ENCODE measurements at places on chromosomes 3 and 15.
A peak's percentile ranks its signal among the peaks of the same experiment; 100 is the strongest.

DNA sequence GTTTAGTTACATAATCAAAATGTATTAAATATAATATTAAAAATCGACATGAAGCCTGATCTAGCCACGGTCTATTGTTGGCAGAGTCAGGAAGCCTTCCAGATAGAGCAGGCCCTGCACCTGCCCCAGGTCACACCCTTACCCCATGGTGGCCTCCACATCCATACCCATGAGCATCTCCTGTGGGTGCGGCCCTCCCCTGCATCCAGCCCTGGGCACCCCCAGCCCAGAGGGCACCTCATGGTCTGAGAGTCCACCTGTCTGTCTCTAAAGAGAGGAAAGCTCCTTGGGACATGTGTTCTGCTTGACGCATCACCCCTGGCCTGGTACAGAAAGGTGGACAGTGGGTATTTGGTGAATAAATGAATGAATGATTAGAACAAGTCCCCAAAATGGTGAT, 37.2 kb upstream of the CSPG4 start:
- no peak for DNase-seq

GRCh38 chr3:187741403-187742350, 3.6 kb downstream of the BCL6 start:
- DNase-seq, result no peak

- DNase-seq, result no peak
Measured at GRCh38 chr3:189040656-189041335, 131.0 kb upstream of the TPRG1 start.

- no peak for DNase-seq
Measured at GRCh38 chr15:69344238-69344637, 45.5 kb downstream of the PAQR5 start.

- DNase-seq, result no peak
Measured at GRCh38 chr15:68284616-68285258, 7.2 kb downstream of the FEM1B start.

- DNase-seq, result no peak
Measured at GRCh38 chr3:31307131-31307785, 225.5 kb upstream of the STT3B start.

- DNase-seq, result no peak
Measured at GRCh38 chr3:5499404-5499803, 311.9 kb downstream of the EDEM1 start.

GRCh38 chr3:24843955-24844354, 349.3 kb upstream of the THRB start:
- DNase-seq, result no peak

- DNase-seq, result no peak
Measured at GRCh38 chr15:51267703-51268083, 70.7 kb downstream of the CYP19A1 start.

- no peak for DNase-seq
Measured at GRCh38 chr15:97030251-97030650, 699.8 kb downstream of the NR2F2 start.

GRCh38 chr3:50616770-50617095, 218 bp upstream of the MAPKAPK3 start:
- DNase-seq, result no peak

DNA sequence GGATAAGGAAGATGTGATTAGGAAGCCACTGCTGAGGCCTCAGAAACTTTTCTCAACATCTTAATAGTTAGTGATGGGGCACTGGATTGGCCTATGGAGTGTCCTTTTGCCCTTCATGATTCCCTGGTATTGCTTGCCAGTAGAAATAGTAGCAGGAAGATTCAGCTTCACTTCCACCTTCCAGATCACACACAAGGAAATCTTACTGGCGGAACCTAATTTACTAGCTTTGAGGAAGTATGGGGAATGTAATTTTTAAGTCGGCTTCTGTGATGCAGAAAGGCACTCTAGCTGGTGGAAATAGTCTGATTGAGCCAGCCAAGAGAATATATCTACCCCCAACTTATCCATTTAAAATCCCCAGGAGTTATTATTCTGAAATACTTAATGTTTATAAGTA, 46.5 kb downstream of the LPP start:
- DNase-seq, result no peak

DNA sequence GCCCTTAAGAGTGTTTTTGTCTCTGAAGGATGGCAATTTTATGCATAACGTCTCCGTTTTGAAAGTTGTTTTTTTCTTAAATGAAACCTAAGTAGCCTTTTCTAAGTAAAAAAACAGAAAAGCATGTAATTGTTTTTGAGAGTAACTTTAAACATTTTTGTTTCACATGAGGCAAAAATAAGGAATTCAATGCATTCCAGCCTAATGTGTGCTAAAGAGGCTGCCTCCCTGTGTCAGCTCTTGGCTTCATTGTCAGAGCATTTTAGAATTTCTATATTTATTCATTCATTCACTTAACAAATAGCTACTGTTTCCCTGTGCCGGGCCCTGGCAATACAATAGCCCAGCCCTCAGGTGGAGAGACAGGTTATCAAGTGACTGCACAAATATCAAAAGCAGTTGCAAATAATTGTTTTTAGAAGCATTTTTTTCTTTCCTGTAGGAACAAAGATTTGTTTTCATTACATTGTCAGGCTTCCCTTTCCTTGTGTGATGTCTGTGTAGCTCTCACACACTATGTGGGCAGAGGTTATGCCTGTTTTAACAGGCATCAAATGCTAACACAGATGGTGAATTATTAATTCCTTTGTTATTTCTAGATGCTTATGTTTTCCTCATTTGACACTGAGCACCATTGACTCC, 81.9 kb downstream of the CCK start:
- no peak for DNase-seq

GRCh38 chr3:197881270-197881969, 68.6 kb upstream of the RPL35A start:
- peak; percentile 99 for DNase-seq

DNA sequence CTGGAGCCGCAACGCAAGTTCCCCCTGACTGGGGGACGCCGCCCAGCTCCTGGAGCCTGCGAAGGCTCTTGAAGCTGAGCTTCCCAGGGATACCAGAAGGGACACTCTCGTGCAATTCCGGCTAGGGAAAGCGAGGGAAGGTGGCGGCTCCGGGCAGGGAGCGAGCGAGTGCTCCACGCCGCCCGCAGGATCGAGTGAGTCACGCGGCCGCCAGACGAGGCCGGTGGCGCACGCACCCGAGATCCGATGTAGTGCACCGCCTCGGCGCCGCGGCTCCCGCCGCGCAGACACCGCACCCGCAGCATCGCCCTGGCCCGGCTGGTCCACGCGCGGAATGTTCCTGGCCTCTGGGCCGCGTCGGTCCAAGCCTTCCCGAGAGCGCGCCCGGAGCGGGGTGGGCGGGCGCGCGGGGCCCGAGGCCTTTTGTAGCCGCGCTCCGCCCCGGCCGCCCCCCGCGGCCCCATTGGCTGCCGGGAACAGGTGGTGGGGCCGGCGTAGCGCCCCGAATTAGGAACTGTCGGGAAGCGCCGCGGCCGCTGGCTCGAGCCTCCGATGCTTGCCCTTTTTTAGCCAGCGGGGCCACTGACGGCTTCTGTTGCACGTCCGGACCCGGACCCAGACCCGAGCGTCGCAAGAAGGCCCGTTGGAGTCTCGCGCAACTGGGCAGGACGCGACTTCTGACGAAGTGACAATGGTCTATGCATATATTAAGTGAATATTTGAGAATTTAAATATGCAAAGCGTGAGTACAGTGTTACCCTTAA, at the start of gene GATM:
Gene GATM, minus strand, starts transcription at position 396 of the 764 bp plus-strand sequence. Its CDS starts 91 bp downstream, at position 305.
- no peak for DNase-seq

GRCh38 chr3:13452490-13453335, 27.4 kb upstream of the HDAC11 start:
- no peak for DNase-seq

GRCh38 chr15:66039117-66039871, 170.0 kb downstream of the RAB11A start:
- no peak for DNase-seq

- DNase-seq, result no peak
Measured at GRCh38 chr3:127260416-127260815, 27.4 kb downstream of the PRR20G start.

DNA sequence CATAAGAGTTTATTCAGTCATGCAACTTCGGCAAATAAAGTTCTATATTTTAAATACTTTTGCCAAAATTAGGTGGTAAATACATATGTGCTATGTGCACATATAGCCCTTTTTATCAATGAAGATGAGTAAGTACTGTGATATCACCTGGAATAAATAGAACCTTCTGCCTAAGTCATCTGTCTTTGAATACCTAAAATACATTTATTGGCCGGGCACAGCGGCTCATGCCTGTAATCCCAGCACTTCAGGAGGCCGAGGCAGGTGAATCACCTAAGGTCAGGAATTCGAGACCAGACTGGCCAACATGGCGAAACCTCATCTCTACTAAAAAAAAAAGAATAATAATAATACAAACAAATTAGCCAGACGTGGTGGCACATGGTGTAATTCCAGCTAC, 73.8 kb upstream of the FLNB start:
- DNase-seq, result no peak

DNA sequence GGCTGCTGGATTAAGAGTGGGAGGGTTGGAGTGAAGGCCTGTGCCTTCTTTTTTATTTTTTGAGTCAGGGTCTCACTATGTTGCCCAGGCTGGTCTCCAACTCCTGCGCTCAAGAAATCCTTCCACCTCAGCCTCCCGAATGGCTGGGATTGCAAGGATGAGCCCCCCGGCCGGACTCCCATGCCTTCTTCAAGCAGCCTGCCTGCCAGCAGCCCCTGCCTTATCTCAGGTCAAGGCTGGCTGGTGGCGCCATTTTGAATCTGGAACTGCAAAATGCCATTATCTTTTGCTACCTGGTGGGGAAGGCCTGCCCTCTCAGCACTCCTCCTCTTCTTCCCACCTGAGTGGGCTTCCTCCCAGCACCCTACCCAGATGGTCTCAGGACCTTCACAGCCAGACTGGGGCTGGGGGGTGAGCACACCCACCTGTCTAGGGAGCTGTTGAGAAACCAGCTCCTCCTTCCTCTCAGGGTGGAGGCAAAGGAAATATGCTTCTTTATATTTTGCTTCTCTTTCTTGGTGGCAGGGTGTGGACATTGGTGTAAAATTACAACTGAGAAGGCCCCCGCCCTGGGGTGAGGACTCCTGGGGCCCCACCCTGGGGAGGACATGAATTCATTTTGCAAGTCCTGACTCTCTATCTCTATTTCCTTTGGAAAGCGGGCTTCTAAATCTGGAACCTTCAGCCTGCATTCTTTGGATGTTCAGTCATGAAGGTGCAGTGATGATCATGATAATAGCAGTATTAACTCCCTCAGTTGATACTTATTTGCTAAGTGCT, 7.7 kb upstream of the FLNB start:
- no peak for DNase-seq

DNA sequence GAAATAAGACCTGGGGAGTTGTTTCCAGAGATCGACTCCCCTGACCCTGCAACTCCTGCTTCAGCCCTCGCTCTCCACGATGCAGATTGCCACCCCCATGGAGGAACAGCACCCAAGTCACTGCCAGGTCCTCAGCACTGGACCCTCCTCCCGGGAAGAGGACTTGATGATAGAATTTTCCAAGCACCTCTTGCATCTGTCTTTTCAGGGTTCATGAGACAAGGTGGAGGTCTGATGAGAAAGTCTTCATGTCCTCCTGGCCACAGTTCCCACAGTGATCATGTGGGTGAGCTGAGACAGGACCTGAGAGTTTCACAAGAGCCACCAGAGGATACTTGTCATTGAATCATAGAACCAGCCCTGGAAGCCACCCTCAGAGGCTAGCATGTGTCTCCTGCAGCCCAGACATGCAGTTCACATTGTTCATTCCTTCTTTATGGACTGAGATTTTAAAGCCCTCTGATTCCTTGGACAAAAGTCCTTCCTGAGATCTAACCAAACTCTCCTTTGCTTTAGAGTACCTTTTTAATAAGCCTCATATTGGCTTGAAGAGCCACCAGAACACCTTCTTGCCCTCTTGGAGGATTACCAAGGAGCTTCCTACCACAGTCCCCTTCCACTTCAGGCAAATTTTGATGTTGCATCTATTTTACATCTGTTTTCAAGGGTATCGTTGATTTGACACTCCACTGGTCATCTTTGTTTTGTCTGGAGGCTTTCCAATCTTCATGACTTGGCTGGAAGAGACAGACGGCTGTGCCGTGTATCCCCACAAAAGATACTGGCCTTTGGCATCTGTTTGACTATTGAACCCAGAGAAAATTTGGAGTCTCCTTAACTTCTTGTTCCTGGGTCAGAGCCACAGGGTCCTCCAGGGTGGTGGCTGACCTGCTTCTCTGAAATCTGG, 224.8 kb upstream of the BHLHE40 start:
- DNase-seq, result no peak

DNA sequence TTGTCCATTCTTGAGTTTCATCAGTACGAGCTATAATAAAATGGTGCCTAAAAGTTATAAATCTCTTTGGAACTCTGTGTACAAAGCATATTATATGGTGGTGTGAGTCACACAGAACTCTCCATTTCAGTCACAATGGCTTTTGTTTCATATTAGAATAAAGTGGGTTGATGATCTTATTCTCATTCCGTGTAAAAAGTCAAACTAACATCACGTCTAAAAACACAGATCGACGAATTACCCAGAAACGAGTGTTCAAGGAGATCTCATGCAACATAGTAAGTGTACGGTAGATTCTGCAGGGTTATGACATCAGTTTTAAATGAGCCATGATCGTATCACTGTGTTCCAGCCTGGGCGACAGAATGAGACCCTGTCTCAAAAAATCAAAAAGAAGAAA, 122.4 kb downstream of the FOXP1 start:
- no peak for DNase-seq

- DNase-seq, result no peak
Measured at GRCh38 chr3:42123012-42123581, 31.9 kb downstream of the TRAK1 start.

DNA sequence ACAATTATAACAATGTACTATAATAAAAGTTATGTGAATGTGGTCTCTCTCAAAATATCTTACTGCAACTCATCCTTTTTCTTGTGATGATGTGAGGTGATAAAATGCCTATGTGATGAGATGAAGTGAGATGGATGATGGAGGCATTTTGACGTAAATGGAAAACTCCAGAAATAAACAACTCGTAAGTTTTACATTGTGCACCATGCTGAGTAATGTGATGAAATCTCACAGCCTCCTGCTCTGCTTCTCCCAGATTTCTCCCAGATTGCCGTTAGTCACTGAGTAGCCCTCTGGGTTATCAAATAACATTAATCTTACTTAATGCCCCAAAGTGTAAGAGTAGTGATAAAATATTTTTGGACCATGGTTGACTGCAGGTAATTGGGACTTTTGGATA, 64.8 kb upstream of the SLCO2A1 start:
- DNase-seq, result no peak

DNA sequence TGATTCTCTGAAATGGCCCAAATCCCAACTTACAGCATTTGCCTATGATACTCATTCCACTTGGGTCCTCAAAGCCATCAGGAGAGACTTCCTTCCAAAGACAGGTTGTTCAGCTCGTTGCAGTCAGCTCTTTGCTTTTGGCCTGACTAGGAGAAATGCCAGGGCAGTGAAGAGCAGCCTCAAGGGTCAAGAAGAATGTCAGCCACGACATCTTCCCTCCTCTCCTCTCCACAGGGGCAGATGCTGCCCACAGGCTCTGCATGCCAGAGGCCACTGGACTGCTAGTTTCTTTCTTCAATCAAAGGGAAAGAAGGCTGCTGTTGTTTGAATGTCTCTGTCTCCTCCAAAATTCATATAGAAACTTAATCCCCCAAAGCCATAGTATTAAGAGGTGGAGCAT, 201.7 kb upstream of the PFN2 start:
- DNase-seq, result no peak
